ENCODE measurements at places on chromosomes 2 and 18.

- no peak for DNase-seq
These were observed 76.2 kb downstream of the NABP1 start for GRCh38 chr2:191754103-191754502.

DNA sequence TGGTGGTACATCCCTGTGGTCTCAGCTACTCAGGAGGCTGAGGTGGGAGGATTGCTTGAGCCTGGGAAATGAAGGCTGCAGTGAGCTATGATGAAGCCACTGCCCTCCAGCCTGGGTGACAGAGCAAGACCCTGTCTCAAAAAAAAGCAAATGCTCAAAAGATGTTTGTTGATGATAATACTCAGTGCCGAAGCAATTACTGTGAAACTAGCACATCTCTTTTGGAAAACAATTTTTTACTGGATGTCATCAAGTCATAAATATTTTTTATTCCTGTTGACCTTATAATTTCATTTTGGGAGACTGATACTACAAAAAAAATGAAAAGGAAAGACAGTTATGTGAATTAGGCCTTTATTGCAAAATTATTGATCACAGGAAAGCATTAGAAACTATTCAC lies 34.5 kb upstream of the FHOD3 start:
- no peak for DNase-seq

DNA sequence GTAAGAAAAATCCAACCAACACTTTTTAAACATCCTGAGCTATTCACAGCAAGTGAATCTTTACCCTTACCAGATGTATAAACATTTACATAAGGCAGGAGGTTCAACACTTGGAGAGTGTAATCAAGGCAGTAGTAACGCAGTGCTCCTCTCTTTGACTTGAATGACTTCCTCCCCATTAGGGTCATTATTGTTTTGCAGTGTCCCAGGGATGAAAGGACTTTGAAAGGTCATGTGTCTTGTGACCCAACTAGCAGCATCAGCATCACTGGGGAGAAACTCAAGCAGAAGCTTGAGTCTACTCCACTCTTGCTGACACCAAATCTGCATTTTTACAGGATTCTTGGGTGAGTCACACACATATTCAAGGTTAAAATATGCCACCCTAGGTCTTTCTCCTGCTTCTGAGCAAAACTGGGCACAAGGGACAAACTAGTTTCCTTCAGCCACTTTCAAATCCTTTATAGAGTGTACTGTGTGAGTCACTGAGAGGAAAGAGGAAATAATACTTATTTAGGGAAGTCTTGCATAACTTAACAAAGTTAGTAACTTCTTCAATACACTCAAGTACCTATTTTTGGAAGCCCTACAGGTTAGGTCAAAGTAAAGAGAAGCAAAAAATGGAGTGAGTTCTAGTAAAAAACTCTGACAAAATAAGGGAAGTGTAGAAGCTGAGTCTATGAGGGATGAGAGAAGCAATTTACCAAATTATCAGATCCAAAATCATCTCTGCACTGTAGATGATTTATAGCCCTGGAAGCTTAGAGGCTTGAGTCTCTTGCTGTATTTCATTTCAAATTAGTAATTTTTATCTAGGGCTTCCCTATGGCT lies 51.0 kb upstream of the EML4 start:
- DNase-seq: peak; percentile 46

- DNase-seq: no peak
These were observed 191.0 kb downstream of the TCF4 start for GRCh38 chr18:55396979-55397378.

DNA sequence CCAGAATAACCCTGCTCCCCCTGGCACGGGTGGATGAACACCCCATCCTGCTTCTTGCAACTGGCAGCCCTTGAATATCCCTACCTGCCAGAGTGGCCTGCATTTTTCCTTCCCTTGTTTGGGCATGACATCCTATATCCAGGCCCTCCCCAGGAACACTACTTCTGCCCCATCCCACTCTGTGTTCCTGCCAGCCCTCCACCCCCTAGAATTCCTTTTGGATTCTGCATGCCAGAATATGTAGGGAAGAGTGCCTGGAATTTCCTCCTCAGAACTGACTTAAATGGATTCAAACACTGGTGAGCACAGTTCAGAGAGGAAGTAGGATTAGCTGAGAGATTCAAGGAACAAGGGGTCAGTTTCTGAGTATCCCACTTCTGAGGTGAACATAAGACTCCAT lies 123.5 kb upstream of the PELI1 start:
- DNase-seq: no peak

DNA sequence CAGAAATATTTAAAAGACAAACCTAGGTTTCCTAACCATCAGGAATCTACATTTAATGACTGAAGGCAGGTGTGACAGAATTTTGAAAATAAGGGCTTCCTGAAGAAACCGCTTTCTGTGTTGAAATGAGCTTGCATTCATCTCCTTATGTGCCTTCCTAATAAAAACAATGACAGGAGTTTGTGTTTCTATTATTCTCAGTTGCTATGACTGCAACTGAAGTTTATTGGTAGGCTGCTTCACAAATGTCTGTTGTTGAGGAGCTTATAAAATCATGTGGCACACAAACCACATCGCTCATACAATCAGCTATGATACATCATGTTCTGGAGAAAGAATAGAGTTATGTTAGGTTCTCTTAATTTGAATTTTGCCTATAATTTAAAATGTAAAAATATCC lies 362.7 kb upstream of the SLC8A1 start:
- no peak for DNase-seq

- DNase-seq: no peak
These were observed 11.3 kb upstream of the FAM228A start for GRCh38 chr2:24163601-24164000.

GRCh38 chr18:2920546-2921343 lies 73.9 kb downstream of the EMILIN2 start:
- DNase-seq: no peak

DNA sequence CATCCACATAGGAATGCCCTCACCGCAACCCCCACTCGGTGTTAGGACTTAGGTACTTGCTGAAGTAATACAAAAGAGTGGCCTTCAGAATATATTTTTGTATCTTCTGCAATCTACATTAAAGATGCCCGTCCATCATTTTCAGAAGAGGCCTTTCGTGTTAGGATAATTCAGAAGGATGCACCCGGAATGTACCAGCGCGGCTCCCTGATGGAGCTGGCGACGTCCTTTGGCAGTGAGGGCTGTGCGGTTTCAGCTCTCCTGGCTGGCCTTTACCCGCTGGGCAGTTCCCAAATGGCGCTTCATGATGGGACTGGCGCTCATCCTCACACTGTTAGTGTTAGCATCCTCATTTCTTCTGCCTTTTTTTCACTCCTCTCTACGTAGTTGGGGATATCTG lies 15.3 kb downstream of the TWIST2 start:
- no peak for DNase-seq

- DNase-seq: no peak
These were observed 30.6 kb upstream of the SLC35G4 start for GRCh38 chr18:11578799-11579198.

- DNase-seq: no peak
These were observed 1302.9 kb upstream of the ACVR2A start for GRCh38 chr2:146541896-146542295.

- no peak for DNase-seq
These were observed 60.0 kb upstream of the ASAP2 start for GRCh38 chr2:9146646-9147045.

GRCh38 chr2:101146535-101146934 lies 4.6 kb downstream of the TBC1D8 start:
- DNase-seq: no peak

DNA sequence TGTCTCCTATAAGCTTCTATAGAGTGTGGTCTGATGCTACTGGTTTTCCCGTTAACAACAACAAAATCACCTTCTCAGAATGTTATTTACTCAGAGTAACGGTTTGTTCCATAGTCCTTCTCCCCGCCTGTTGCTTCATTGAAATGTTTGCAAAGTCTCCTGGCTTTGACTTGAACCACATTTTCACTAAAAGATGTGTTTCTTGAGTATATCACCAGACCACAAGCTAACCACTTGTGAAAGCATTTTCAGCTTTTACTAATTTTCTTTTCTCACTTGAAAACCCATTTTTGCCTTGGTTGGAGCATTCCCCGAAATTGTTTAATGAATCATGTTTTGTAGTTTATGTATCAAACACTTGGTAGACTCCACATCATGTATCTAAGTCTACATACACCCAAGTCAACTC lies 121.2 kb downstream of the DPP4 start:
- peak; percentile 85 for DNase-seq

- no peak for DNase-seq
These were observed 51.6 kb upstream of the PLA2R1 start for GRCh38 chr2:160114020-160114419.

DNA sequence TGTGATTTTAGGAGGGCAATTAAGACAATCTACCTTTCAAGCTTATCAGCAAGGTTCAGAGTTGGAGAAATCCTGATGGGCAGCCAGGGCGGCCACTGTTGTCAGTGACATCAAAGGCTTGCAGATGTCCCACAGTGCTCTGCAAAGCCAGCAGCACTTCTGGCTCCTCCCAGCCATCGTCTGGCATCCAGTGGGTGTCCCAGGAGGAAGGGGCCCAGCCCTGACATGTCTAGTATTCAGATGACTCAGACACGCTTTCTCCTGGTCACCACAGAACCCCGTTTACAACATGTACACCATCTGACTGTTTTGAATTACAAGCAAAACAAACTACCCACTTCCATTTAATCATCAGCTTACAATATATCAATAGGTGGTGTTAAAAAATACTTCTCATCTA lies 61.4 kb downstream of the CYRIA start:
- no peak for DNase-seq

DNA sequence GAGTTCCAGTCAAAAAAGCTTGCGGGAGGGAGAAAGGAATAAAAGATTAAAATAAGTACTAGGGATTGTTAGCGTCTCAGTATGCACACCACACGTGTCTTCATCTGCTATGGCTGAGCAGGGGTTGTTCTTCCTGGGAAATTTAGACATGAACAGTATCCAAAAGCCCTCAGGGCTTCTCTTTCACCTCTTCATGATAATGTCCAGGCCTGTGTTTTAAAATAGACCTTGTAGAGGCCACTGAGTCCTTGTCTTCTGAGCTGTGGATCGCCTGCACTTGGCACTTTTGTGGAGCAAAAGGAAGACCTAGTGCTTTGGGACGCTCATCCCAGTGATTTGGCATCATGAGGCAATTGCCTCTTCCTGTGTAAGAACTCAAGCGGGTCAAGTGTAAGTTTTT lies 52.4 kb downstream of the CFAP221 start:
- no peak for DNase-seq

- DNase-seq: no peak
These were observed 213.6 kb downstream of the RDH14 start for GRCh38 chr2:18346874-18347273.

- DNase-seq: no peak
These were observed 63.8 kb downstream of the ZNF236 start for GRCh38 chr18:76886112-76886511.

GRCh38 chr2:9735335-9735734 lies 104.5 kb upstream of the YWHAQ start:
- DNase-seq: peak; percentile 61

GRCh38 chr18:78766651-78767533 lies 212.7 kb upstream of the SALL3 start:
- no peak for DNase-seq

DNA sequence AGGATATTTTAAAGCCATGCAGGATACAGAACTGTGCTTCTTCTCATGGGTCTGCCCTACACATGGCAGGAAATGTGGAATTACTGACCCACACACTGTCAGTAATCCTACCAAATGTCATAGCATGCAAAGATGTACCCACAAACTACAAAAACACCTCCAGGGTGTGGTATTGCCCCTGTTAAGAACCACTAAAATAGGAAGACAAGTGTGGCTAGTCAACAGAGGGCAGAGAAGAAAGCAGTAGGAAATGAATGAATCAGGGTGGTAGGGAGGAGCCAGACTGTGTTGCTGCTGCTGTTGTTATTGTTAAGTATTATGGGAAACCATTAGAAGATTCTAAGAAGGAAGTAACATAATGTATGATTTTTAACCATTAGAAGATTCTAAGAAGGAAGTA lies 556.7 kb upstream of the ACVR2A start:
- DNase-seq: peak; percentile 78

DNA sequence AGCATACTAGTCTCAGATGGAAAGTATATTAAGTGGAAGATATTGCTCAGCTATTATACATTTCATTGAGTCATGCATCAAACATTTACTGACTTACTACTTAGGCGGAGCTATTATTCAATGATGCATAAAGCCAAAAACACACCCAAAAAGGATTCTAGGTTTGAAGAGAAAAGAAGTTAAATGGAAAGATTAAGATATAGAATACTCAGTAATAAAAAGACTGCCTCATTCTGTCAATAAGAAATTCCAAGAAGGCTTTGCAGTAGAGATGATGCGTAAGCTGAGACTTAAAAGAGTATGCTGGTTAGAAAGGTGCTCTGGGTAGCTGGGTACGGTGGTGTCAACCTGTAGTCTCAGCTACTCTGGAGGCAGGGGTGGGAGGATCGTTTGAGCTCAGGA lies 27.6 kb downstream of the STK17B start:
- DNase-seq: peak; percentile 53

DNA sequence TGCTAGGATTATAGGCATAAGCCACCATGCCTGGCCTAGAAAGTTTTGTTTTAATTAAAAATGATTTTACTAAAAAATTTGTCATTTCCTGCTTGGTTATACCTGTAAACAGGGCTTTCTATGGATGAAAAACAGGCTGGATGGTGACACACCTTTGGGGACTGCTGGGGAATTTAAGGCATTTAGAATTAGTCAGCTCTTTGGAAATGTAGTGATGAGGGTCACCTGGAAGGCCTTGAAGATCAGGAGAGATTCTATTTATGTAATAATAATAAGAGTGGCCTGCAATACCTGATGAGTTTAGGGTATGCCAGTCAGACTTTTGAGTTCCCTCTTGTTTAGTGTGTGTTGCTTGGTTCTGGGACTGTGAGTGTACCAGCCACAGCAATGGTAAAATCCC lies 51.1 kb downstream of the RALBP1 start:
- DNase-seq: no peak

- no peak for DNase-seq
These were observed 73.1 kb downstream of the MYCN start for GRCh38 chr2:16013359-16013911.

Measured in CD4-positive, alpha-beta T cell treated with Interleukin-2 at 100 ng/mL for 4 hours (primary cell).